ENCODE measurements at places on chromosomes 16 and 17.

DNA sequence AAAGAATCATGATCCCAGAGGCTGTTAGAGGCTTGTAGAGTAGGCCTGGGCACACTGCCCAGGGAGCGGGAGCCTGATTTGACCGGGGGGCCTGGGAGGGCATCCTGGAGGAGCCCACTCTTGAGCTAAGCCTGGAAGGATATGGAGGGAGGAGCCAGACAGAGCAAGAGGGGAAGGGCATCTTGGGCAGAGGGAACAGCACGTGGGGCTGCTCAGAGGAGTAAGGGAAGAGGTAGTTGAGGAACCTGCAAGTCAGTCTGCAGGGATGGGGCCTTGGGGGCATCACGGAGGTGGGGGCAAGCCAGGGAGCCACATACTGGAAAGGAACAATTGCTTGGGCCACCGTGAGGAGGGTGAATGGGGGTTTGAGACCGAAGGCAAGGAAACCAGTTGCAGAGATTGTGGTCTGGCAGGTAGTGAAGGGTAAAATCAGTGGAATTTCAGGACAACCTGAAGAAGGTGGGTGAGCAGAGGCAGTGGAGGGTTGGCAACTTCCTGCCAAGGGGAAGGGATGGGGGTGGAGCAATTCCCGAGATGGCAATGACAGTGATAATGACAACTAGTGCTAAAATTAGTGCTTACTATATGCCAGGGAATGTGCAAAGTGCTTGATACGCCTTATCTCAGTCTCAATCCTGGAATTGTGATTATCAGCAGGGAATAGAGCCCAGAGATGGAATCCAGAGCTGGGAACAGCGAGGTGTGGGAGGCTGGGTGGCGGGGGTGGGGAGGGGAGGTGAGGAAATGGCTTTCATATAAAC lies 9.7 kb upstream of the RAI1 start:
- no peak for DNase-seq

GRCh38 chr17:77546772-77547241 lies 406.0 kb downstream of the SEC14L1 start:
- DNase-seq, result no peak

DNA sequence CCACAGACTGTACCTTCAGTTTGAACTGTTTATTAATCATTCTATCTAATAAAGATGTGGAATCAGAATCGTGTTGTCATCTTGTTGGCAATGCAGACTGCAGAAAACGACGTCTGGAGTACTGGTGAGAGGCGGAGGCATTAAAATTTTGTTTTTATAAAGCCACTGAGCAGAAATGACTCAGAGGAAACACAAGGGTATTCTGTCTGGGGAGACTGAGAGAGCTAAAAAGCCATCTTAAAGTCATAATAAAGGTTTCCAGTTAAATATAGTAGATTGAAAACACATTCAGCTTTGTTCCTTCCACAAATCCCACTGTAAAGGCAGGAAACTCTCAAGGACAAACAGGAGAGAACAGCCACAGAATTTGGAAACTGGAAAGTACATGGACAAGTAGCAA lies 74.2 kb downstream of the CPPED1 start:
- no peak for DNase-seq

GRCh38 chr17:19010729-19011505 lies 6.4 kb upstream of the FAM83G start:
- no peak for DNase-seq

DNA sequence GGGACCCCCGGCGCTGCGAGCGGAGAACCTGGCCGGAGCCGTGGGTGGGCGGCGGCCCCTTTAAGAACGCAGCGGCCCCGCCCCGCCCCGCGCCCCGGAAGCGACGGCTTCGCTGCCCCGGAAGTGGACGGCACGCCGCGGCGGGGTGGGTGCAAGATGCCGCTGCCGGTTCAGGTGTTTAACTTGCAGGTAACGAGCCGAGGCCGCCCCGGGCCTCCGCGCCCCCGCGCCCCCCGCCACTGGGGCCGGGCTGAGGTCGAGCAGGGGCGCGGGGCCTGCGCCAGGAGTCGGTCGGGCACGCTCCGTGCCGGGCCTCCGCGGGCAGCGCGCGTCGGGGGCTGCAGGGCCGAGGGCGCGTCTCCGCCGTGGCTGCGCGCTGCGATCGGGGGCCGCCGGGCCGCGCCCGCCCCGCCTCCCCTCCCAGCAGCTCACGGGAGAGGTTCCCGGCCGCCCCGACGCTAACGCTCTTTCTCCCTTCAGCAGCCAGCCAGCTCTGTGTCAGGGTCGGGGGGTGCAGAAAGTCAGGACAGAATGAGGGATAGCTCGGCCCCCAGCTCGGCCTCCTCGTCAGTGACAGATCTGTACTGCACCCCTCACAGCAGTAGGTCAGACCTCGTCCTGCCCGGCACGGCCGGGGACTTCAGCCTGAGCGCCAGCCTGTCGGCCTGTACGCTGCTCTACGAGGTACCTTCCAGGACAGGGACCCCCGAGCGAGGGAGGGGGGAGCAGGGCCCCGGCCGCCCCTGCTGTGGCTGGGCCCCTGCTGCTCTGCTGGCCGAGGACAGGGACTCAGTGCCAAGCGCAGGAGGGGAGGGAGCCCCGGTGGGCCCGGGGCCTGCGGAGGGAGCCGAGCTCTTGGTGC lies at the start of the genes GPS1 and RFNG:
TSS of gene GPS1 (plus strand) at position 123 of the 862 bp plus-strand sequence. CDS start at position 157, 34 bp downstream.
TSS of gene RFNG (minus strand) at position 36 of the 862 bp plus-strand sequence. CDS start 45 bp downstream, outside the sequence.
- peak; percentile 92 for DNase-seq

DNA sequence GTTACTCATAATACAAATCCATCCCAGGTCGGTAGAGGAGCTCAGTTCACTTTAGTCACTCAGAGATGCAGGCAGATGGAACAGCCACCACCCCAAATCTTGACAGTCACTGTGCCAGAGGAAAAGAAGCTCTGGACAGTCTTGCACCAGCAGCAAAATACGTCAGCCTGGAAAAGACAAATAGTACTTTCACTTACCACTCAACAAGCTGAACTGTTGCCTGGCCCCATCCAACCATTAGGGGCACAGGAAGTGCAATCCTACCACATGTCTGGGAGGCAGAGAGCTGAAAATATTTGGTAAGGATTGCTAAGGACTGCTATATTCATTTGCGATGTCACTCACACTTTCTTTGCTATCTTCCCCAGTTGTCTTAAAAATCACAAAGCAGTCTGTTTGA lies 239.1 kb upstream of the TOX3 start:
- no peak for DNase-seq

DNA sequence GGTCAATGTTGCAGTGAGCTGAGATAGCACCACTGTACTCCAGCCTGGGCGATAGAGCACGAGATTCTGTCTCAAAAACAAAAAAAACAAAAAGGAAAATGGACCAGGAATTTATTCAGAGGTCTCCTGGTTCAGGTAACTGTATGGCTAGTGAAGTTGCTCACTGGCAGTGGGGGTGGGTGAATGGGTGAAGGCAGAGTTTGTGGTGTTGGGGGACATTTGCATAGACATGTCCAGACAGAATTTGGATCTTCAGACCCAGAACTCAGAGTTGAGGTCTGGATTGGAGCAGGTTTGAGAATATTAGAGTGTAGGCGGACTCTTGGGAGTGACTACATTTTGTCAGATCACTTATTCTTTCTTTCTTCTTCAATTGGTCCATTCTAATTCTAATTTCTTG lies 55.0 kb downstream of the SMPD3 start:
- DNase-seq, result no peak

- DNase-seq, result no peak
These were observed 44.1 kb upstream of the SEC14L1 start for GRCh38 chr17:77096570-77097214.

DNA sequence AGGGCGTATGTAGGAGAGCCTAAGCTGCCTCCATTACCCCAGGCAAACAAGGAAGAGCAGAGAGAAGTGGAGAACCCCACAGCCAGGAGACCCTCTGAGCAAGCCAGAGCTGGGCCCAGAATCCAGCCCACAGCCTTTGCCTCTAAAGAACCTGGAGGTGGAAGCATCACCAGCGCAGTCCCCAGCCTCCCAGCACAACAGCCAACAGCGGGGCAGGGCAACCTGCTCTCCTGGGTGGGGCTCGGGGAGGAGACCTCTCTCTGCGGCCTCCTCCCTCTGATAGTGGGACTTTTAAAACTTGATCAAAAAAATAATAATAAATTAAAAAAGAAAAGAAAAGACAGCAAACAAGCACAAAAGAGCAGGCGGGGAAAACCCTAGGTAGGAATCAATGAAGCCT lies 45.9 kb downstream of the AXIN2 start:
- DNase-seq, result no peak

- DNase-seq, result no peak
These were observed 1.9 kb downstream of the NECAB2 start for GRCh38 chr16:83969771-83970429.

DNA sequence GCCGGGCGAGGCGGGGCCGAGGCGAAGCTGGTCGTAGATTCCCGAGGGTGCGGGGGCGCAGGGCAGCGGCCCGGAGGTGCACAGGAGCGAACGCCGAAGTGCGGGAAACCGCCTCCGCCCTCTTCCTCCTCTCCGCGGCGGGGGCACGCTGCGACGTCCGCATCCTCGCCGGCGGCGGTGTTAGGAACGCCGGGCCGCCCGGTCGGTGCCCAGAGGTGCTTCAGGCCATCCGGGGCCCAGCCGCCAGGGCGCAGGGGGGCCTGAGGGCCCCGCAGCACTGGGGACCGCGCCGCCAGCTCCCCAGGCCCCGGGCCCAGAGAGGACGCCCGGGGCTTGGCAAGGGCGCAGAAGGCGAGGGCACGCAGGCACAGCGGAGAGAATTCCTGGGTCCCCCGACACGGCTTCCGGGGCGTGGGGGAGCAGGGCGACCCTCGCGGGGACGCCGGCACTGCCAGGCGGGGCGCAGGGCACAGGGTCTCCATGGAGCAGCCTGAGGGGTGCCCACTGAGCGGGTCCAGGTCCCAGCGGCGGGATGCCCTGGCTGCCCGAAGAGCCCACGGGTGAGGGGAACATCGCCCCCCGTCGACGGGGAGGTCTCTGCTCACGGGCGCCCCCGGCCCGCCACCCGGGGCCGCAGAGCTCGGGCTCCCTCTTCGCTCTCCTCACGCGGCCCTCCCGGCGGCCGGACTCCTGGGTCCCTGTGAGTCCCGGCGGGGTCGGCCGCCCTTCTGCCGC lies 576 bp downstream of the EPOP start:
- no peak for DNase-seq

GRCh38 chr16:14509675-14510132 lies 120.4 kb downstream of the PARN start:
- DNase-seq, result no peak

GRCh38 chr17:79721993-79722671 lies 8.6 kb upstream of the ENPP7 start:
- peak; percentile 66 for DNase-seq

DNA sequence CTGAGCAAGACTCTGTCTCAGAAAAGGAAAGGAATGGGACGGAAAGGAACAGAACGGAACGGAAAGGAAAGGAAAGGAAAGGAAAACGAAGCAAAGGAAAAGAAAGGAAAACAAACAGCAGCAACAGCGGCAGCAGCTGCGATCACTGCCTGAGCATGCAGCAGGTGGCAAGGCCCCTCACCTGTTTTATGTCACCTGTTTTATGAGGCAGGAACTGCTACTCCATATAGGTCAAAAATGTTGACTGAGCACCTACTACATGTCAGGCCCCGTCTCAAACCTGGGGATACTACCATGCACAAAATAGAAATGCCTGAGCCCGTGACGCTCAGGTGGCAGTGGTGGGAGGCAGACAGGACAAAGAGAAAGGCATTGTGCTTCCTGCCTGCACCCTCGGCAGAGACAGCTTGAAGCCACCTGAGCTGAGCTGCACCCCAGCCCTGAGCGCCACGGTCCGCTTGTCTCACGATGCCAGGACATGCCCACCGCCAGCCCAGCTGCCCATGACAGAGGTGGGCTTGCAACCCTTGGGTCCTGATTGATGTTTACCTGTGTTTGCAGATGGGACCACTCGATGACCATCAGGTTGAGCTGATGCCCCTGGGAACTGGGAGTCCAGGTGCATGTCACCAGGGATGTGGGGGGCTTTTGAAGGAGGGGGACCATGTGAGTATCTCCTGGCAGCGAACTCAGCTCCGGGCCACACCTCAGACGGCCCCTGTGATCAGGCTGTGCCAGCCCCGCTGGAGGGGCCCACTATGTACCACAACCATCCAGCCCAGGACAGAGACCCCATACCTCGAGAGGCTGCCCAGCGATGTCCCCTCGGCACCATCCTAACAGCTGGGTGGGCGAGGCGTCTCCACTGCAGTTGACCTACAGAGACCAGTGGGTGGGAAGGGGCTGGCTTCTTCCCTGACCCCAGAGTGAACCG lies 77.4 kb downstream of the RMI2 start:
- no peak for DNase-seq

- no peak for DNase-seq
These were observed 2.0 kb downstream of the XYLT2 start for GRCh38 chr17:50347894-50348291.

GRCh38 chr17:6753006-6753445 lies 2.8 kb upstream of the XAF1 start:
- no peak for DNase-seq

DNA sequence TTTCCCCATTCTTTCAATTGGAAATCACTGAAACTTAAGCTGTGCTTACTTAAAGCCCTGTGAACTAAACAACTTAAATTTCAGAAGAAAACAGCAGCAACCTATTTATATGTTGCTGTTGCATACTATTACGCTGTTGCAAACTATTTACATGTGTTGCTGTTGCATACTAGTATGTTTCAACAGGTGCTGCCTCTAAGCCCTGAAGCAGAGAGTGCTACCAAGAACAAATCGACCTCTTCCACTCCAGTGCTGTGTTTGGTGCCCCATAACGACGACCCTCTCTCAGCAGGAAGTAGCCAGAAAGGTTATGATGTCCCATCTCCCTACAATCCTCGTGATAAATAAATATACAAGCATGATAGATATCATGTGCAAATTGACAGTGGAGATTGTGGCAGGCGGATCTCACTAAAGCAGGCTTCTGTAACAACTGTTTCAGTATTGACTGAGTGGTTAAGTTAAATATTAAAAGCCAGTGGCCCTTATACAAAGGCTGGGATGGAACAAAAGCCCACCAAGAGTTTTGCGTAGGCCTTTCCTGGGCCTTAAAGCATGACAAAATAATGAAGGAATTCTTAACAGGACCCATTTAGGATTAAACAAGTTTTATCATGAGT lies 5.7 kb upstream of the SCPEP1 start:
- no peak for DNase-seq

GRCh38 chr16:12625716-12626115 lies 178.0 kb downstream of the CPPED1 start:
- DNase-seq, result no peak

GRCh38 chr17:82428546-82428945 lies 10.2 kb upstream of the OGFOD3 start:
- no peak for DNase-seq

GRCh38 chr17:10888858-10889257 lies 51.0 kb upstream of the PIRT start:
- DNase-seq, result no peak

GRCh38 chr17:38705523-38705802 lies 390 bp downstream of the MLLT6 start:
- DNase-seq, result no peak

DNA sequence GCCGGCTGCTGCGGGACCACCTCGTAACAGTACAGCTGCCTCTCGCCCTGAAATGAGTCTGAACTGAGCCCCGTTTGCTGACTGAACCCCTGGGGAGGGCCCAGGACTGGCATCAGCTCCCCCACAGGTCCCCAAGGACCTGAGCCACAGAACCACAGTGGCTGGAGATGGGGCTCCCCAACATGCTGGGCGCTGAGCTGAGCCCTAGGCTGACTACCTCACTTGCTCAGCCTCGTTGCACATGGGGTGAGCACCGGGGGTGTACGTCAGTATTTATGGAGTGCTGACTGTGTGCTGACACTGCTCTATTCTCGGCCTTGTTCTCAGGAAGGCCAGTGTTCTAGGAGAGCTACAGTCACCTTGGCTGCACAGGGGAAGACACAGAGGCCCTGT lies 6.6 kb upstream of the VASN start:
- DNase-seq, result no peak

GRCh38 chr17:63699638-63700527 lies at the start of gene LIMD2:
LIMD2 (minus strand) TSS chr17:63700125; CDS start chr17:63699298, 827 bp downstream.
- peak; percentile 80 for DNase-seq
